ENCODE measurements at places on chromosomes 7 and 10. TPM values are rescaled to one million over a fixed set of nuclear protein-coding genes. Genes with fewer than 3 reads are reported as not detected.

PIK3CG gene
- 0.74 TPM for total RNA-seq

SGMS1 gene
- 10.0 TPM for total RNA-seq

- no peak for DNase-seq
Observed at GRCh38 chr10:35508647-35509046, 96.5 kb upstream of the GJD4 start.

GRCh38 chr7:30207376-30207775 is 72.6 kb downstream of the MTURN start:
- DNase-seq, result peak; percentile 25

GRCh38 chr10:69953851-69954250 is 98.8 kb upstream of the MACROH2A2 start:
- DNase-seq, result no peak

Data from G401 (cell line).